ENCODE measurements at places on chromosomes 7 and 10.

- no peak for DNase-seq
Measured at GRCh38 chr10:30992681-30993080, 39.0 kb downstream of the ZNF438 start.

- DNase-seq, result no peak
Measured at GRCh38 chr7:71995111-71995510, 417.0 kb downstream of the CALN1 start.

DNA sequence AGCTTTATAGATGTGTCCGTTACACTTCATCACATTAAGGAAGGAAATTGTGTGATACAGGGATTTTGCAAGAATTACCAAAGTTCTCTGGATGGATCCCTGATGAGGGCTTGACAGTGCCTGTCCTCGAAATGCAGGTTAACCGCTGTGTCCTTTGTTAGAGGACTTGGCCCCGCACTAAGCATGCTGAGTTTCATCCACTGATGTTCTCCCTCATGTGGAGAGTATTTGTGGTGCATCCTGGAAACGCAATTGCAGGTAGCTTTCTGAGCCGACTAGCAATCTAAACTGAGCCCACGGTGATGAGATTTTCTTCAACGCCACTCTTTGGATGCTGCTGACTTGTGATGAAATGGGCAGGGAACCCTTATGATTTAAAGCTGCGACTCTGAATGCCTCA lies 71.9 kb upstream of the STK17A start:
- no peak for DNase-seq

- DNase-seq, result no peak
Measured at GRCh38 chr10:121307411-121307980, 290.7 kb downstream of the FGFR2 start.

GRCh38 chr7:90756366-90756765 lies 160.2 kb downstream of the CDK14 start:
- no peak for DNase-seq

DNA sequence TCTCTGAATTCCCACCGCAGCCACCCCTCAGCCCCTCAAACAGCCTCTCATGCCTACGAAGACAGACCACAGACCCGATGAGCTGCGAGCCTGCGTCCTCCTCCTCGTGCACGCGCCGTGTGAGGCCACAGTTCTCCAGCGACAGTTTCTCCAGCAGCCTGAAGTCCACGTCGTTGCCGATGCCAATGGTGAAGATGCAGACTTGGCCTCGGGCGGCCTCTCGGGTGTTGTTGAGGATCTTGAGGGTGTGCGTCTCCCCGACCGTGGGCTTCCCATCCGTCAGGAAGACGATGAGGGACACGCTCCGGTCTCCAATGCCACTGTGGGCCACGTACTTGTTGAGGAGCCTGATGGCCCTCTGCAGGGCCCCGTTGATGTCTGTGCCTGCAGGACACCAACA lies 87.1 kb downstream of the ITIH5 start:
- DNase-seq, result no peak

DNA sequence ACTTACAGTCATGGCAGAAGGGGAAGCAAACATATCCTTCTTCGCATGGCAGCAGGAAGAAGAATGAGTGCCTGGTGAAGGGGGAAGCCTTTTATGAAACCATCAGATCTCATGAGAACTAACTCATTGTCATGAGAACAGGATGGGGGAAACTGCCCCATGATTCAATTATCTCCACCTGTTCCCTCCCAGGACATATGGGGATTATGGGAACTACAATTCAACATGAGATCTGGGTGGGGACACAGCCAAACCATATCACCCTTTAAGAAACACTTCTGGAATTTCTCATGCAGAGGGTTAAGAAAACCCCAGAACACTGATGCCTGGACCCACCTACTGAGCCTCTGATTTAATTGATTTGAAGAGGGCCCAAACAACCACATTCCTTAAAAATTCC lies 63.3 kb upstream of the DNAJB12 start:
- no peak for DNase-seq

GRCh38 chr10:13788320-13788600 lies 201.5 kb downstream of the PRPF18 start:
- peak; percentile 18 for DNase-seq

DNA sequence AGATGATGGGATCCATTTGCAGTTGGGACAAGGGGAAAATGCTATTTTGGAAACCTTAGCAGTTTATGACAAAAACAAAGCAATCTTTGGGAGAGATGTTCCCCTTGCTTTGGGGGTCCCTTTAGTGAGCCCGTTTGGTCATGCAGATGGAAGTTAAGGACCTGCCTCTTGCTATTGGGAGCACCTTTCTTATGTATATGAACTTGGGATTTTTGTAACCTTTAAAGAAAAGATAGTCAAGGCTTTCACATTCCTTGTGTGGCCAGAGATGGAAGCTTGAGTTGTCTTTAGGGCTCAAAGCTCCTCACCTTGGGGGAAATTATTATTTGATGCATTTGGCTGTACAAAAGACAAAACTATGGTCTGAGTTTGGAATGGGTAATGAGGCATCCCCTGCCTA lies 179.0 kb upstream of the PLPP4 start:
- DNase-seq, result no peak

DNA sequence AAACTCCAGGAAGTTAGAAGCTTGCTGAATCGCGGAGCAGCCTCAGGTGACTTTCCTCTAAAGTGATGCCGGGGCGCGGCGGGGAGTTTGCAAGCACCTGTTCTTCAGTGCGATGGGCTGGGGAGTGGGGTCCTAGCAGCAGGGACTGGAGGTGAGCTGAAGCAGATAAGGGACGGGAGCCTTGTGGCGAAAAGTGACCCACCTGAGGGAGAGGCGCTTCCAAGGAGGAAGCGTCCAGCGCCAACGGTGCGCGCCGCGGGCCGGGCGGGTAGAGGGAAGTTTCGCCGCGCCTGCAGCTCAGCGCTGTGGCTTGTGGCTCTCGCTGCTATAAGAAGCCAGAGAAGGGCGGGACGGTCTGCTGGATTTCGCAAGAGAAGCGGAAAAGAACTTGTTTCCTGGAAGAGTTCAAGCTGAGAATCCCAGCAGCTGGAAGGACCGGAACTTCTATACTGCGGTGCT lies at the start of gene STEAP4:
STEAP4 (minus strand) TSS at position 305 of the 459 bp plus-strand sequence. CDS start 22,625 bp downstream, outside the sequence.
- DNase-seq, result peak; percentile 73

GRCh38 chr10:95559471-95559870 lies 1.7 kb downstream of the SORBS1 start:
- DNase-seq, result no peak

DNA sequence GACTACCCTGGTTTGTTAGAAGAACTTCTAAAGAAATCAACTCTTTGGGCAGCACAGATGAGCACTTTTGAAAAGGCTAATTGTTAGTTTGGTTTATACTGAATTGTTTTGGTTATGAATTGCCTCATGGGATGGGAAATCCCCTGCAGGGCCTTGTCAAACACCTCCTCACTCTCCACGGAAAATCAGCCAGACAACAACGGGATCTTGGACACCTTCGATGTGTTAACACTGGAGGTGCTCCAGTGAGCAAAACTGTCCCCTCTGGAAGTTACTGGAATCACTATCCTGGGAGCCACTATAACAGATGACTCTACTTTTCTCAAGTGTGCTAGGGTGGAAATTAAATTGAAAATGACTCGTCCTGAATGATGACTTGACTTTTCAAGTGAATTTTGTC lies 38.7 kb downstream of the CDK6 start:
- DNase-seq, result peak; percentile 35

GRCh38 chr7:17661982-17662585 lies 278.2 kb downstream of the SNX13 start:
- DNase-seq, result no peak

DNA sequence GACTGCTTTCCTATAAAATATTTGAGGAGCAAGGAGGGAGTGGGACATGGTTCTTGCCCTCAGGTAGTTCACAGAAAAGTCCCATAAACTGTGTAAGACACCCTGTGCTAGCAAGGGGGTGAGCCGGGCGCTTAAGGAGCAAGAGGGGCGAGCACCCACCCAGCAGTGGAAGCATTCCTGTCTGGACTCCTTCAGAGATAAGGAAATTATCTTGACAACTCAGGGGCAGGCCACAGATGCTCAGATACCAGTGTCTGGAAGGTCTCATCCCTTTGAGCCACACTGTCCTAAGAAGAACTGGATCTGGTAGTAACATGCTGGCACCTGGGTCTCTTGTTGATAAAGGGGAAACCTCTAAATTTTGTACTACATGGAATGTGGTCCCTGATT lies 54.1 kb downstream of the DAGLB start:
- no peak for DNase-seq

DNA sequence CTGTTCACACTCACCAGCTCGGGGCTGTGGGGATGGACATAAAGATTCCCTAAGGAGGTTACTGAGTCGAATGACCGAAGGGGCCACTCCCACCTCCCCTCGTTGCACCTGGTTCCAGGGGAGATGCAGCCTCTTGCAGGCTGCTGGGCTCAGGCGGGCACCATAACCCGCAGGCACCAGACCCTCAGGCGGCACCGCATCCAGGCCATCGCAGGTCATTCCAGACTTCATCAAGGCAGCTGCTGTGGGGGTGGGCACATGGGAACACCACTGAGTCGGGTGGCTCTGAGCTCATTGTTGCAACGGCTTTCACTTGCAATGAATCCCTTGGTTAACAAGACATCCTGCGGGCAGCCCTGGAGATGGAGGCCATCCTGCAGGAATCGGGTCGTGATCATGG lies 221.7 kb downstream of the TCERG1L start:
- no peak for DNase-seq

DNA sequence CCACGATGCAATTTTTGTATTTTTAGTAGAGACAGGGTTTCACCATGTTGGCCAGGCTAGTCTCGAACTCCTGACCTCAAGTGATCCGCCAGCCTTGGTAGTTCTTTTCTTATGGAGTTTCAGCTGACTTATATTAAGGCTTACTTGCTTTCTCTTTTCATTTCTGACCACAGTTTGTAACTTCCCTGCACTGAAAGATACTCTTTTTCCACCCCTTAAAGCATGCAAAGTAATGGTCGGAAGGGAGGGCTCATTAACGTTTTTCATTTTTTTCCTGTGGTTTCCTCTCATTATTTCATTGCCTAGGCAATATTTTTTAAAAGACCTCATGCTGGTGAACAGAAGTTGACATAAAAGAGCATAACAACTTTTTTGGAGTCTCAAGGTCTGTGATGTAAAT lies 27.0 kb downstream of the ADRB1 start:
- DNase-seq, result no peak

DNA sequence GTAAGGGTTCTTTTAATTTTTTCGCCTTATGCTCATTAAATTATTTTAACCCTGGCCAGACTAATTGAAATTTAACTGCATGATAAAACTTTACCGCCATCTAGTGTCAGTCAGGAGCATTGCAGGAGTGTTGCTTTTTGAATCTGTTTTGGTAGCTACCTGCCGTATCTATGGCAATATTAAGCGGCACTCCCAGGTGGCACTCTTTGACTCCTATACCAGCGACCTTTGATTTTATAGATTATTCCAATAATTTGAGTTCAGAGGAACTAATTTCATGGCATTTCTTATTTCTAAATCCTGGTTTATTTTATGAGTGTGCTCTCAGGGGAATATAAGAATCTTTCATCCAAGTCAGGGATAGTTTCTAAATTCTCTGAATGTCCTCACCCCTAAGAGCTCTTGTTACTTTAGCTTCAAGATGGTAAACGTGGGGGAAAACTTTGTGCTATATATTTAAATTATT lies 198.9 kb downstream of the REEP3 start:
- no peak for DNase-seq

GRCh38 chr10:15373199-15373598 lies 2.1 kb upstream of the FAM171A1 start:
- no peak for DNase-seq

- no peak for DNase-seq
Measured at GRCh38 chr10:103745341-103746247, 109.8 kb downstream of the SH3PXD2A start.

GRCh38 chr7:45923818-45924217 lies 2.7 kb upstream of the IGFBP3 start:
- no peak for DNase-seq

DNA sequence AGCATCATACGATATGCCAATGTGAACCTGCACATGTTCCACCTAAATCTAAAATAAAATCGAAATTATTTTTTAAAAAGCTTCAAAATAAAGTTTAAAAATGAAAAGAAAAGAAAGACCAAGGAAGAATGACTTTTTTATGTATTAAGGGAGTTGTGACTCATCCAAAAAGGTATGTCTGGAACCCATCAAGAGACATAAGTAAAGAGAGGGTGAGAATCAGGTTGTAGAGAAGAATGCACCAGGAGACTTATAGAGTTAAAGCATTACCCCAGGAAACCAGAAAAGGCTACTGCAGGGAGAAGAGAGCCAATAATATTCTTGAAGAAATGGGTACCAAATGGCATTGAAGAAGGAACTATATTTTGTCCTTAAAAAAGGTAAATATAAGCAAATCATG lies 69.8 kb downstream of the CTTNBP2 start:
- DNase-seq, result no peak

DNA sequence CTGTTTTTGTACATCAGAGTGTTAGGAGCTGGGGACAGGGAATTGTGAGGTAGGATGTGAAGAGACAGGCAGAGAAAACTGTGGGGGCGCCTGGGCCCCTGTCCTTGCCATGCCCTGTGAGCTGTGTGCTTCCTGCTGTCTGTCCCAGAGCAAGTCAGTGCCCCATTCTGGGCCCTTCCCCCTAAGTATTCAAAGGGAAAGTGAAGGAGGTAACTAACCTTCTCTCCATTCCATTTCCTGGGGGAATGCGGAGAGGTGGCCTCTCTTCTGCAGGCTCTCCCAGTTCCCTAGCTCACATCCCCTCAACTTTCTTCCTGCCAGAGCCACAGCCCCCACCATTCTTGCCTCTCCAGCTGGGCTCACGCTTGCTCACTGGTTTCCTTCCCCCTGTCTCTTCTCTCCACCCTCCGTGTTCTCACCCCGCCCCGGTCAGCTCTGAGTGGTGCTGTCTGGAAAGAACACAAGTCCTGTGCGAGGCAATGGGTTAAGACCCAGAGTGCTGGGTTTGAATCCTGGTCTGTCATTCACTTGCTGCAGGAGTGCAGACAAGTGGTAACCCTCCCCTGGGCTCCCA lies 9.7 kb upstream of the VSIR start:
- no peak for DNase-seq

- no peak for DNase-seq
Measured at GRCh38 chr7:45980973-45981372, 59.9 kb upstream of the IGFBP3 start.
